Upper lobe of right lung (tissue), 1 donor: ENCODE measurements at places on chromosomes 16 and 17. TPM values are rescaled to one million over a fixed set of nuclear protein-coding genes. Genes with fewer than 3 reads are reported as not detected.

DNA sequence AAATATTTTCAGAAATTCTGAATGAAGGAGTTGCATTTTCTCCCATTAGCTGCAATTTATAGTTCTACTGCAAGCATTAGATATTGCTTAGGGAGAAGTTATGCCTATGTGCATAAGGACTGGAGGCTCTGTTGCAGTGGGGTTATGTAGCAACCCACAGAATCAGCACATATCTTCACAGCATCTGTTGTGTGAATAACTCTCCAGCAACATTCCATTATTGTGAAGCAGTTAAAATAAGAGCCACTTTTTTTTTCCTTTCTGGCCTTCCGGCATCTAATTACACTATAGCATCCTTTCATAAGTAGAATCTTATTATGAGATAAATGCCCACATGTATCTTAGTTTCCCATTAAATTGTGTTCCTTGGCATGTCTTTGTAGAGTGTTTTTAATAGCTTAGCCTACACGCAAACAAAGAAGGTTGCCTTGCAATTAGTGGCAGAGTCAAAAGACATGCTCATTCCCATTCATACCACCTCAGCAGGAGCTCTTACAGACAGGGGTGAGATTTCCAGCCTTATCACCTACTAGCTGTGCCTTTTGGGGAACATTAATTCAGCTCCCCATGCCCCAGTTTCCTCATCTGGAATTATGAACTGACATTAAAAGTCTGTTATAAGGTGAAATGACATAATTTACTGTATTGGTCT, 596.0 kb upstream of the GOT2 start:
- no peak for DNase-seq

- no peak for DNase-seq
Observed at GRCh38 chr17:3551189-3551588, 6.4 kb downstream of the TRPV3 start.

DNA sequence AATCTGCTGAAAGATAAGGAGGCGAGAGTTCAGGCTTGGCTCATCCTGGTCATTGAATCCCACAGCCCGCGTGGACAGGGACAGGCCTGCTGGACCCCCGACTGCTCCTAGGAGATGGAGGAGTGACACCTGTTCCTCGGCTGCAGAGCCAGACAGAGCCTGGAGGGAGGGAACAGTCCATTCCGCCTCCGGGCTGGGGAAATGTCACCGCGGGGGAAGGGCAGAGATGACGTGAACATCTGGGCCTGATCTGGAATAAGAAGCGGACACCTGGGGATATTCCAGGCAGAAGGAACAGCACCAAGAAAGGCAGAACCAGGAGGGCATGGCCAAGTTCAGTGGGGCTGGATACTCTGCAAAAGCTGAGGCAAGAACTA, 1.5 kb downstream of the ZNF747 start:
- DNase-seq, result peak; percentile 63

DNA sequence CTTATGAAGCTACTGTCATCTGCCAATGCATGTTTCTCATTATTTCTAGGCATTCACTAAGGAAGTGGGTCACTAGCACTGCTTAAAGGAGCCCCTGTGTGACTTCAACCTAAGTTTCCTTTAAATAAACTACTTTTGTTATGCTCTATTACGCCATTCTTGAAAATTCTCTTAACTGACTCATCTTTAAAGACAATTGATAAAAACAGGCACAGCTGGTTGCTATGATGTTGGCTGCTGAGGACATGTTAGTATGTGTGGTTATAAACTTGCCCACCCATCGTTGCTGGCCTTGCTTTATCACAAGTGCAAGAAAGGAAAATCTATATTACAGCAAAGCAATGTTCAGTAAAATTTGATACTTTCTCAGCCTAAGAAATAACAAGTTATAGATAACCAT, 75.8 kb upstream of the CNTNAP4 start:
- DNase-seq, result no peak

- no peak for DNase-seq
Observed at GRCh38 chr17:7883781-7884386, 4.7 kb upstream of the CHD3 start.

DNA sequence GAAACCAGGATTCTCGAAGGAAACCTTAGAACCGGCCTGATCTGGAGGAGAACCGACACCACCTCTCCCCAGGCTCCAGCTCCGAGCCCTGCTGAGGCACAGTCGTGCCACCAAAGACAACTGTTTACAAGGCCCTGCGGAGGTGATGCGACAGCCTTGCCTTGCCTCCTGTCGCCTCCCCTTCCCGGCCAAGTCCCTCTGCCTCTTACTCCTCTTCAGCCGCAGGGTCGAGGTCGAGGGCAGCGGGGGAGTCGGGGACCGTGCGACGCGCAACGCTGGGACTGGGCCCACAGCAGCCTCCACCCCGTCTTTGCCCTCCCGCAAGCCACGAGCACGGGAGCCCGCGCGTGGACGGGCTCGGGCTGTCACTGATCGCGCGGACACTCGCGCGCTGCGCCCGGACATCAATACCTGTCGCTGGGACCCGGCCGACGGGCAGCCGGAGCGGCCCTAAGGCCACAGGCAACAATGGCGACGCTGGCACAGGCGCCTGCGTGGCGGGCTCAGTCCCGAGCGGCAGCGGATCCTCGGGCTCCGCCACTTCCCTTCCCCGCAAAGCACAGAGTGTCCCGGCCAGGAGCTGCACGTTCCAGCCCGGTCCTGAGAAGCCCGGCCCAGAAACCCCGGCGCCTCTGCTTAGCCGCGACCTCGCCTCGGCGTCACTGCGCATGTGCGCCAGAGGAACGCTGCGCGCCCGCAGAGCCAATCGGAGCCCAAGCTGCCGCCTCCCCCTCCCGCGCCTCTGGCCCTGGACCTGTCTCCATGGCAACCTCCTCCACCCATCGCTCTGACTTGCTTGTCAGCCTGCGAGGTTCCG, at the start of gene ZNF287:
ZNF287 (minus strand) TSS at position 664 of the 817 bp plus-strand sequence. CDS start 1,473 bp downstream, outside the sequence.
- DNase-seq, result peak; percentile 96

DNA sequence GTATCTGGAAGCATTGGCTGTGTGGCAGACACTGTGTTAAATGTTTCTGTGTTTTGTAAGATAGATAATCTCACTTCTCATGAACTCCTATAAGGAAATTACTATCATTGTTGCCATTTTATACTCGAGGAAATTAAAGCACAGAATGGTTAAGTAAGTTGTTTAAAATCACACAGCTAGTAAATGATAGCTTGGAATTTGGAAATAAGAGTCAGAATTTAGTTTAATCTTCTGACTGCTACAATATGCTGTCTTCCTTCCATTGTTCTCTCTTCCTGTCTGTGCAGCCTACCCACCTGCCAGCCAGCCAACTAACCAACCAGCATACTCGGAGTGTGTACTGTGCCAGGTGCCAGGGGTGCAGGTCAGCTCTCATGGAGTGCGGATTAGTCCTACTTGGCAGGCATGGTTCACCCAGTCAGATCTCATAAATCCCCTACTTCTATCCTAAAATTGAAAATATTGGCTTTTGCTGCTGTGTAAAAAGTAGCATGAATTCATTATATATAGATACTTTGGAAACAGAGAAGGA, 79.9 kb upstream of the LGALS9 start:
- DNase-seq, result no peak

DNA sequence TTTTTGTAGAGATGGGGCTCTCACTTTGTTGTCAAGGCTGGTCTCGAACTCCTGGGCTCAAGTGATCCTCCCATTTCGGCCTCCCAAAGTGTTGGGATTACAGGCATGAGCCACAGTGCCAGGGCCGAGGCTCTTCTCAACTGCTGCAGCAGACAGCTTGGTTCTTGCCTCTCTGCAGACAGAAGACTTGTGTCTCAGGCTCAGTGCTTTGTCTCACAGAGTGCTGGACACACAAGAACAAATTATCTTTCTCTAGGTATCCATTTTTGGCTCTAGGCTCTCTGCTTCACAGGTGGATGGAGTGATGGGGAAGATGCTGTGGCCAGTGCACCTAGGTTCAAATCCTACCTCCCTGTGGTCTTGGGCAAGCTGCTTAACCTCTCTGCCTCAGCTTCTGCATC, 80.8 kb upstream of the RNU2-1 start:
- DNase-seq, result no peak

- DNase-seq, result no peak
Observed at GRCh38 chr16:50547340-50548124, 664 bp upstream of the NKD1 start.

DNA sequence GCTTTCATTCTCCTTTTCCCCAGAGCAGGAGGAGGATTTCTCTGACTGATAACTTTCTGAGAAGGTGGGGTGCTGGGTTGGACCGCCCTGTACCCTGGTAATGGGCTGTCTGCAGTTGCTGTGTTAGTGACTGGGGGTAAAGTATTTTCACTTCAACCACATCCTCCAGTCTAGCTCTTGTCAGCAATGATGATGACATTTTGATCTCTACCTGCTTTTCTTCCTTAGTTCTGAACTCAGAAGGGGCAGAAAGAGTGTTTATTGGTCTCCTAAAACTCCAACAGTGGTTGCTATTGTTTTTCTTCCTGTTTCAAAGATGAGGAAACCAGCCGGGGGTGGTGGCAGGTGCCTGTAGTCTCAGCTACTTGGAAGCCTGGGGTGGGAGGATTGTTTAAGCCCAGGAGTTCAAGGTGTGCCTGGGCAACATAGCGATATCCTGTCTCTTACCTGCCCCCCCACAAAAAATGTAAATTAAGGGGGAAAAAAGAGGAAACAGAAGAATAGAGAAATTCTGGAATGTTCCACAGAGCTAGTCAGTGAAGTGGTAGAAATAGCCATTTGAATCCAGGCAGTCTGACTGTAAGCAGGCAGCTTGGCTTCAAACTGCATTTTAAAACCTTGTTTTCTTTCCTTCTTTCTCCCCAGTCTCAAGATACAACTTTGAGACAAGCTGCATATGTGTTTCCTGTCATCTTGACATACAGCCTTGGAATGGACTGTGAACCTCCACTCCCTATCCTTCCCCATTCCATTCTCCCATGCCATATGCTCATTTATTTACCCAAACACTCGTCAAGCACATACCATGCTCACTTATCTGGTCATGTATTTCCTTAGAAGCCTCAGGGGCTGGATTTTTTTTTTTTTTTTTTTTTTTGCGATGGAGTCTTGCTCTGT, 3.3 kb upstream of the N4BP1 start:
- DNase-seq, result no peak

- DNase-seq, result no peak
Observed at GRCh38 chr16:71383054-71383773, 24.7 kb downstream of the CALB2 start.

DNA sequence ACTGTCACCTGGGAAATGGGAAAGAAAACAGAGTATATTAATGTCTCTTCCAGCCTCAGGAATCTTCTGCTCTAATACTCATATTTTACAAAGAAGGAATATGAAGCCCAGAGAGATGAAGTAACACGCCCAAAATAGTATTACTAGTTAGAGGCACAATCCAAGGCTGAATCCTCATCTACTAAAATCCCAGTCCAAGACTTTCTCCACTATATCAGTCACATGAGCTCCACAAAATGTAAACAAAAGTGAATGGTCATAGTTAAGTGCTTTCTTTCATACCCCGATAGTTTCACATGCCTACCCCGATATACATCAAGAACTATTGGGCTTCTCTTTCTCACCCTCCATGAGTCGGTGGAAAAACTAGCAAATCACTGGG, 965 bp downstream of the INTS2 start:
- DNase-seq, result no peak

GRCh38 chr16:46618516-46618915, 2.7 kb downstream of the SHCBP1 start:
- no peak for DNase-seq

GRCh38 chr16:57231821-57232350, 13.2 kb upstream of the ARL2BP start:
- no peak for DNase-seq

DNA sequence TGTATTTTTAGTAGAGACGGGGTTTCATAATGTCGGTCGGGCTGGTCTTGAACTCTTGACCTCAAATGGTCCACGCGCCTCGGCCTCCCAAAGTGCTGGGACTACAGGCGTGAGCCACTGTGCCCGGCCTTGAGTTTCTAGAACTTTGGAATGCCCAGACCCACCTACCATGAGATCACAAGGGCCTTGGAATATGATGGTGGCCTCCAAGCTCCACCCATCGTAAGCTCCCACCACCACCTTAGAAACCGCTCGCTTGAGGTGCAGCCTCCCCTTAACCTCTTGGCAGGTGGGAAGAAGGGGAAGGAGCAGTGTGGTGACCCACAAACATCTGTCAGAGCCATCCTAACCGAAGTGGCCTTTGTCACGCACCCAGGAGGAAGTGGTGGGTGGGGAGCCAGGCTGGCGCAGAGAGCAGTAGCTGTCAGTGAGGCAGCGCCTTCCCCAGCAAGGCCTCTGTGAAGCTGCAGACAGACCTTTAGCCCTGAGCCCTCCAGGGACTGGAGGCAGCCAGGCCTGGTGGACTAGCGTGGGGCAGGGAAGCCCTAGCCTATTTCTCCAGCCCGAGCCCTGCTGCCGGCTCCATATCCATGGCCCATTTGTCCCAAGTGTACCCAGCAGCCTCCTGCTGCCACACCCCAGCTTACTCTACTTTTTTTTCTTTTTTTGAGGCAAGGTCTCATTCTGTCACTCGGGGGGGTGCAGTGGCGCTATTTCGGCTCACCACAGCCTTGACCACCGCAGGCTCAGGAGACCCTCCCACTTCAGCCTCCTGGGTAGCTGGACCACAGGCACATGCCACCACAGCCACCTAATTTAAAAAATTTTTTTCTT, 13.1 kb upstream of the SEPHS2 start:
- DNase-seq, result peak; percentile 84

DNA sequence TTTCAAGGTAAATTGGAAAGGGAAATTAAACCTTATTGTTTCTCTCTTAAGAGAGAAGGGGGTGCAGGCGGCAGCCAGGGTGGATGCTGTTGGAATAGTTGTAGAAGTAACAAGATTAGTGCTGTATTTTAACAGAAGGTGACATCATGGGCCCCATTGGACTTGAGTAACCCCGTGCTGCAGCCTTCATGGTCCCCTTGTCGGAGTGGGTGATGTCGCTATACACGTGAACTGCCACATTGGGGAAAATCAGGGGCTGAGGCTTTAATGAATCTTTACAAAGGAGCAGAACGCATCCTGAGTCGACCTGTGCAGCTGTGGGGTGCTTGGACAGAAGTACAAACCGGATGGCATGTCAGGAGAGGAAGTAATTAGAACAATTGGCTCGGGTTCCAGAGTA, 3.2 kb downstream of the SNX11 start:
- no peak for DNase-seq

GRCh38 chr16:17561056-17561455, 90.3 kb upstream of the XYLT1 start:
- no peak for DNase-seq

DNA sequence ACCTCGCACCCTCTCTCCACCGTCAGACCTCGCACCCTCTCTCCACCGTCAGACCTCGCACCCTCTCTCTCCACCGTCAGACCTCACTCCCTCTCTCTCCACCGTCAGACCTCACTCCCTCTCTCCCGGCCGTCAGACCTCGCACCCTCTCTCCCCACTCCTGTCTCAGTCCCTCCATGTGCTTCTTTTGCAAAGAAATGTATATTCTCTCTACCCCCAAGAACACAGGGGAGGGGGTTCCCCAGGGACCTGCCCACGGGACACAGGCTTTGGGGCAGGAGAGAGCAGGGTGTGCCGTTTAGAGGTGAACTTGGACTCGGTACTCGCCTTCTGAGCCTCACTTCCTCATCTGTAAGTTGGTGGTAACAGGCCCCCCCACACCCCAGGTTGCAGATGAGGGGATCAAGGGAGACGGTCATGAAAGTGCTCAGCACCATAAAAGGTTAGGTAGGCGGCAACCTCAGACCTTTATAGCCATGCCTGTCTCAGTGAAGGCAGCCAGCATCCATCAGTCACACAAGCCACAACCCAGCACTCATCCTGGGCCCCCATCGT, 63.7 kb downstream of the RPH3AL start:
- DNase-seq, result peak; percentile 27

The SLC16A11 gene
- total RNA-seq, result 6.8 TPM

The CISD3 gene
- total RNA-seq, result 29.7 TPM

The CNGB1 gene
- not detected for total RNA-seq

The UMOD gene
- not detected for total RNA-seq

The RGS9 gene
- 8.7 TPM for total RNA-seq

The SMIM5 gene
- total RNA-seq, result 0.84 TPM

The PROCA1 gene
- 3.3 TPM for total RNA-seq

The DCTN5 gene
- 48.7 TPM for total RNA-seq

The NLGN2 gene
- 11.7 TPM for total RNA-seq

The SLFN12L gene
- total RNA-seq, result 5.1 TPM
